Amniotic stem cell (primary cell): ENCODE measurements at places on chromosomes 3 and 15.

- no peak for DNase-seq
Observed at GRCh38 chr3:112047264-112047663, 12.7 kb downstream of the TMPRSS7 start.

DNA sequence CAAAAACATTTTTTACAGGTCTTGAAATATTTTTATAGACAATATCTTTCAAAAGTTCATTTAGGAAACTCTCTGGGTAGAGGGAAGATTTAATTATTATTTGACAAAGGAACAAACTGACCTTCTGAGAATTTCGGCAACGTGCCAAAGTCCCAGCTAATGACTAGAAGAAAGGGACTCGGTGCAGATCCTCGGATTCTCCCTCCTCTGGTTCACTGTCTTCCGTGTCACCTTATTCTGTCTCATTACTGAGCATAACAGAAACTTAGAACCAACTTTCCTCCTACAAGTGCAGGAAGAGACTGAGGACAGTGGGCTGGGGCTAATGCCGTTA, 339.1 kb downstream of the MECOM start:
- DNase-seq: no peak

GRCh38 chr15:63896336-63897115, 62.8 kb upstream of the HERC1 start:
- no peak for DNase-seq

- no peak for DNase-seq
Observed at GRCh38 chr3:194069421-194070219, 66.3 kb upstream of the HES1 start.

DNA sequence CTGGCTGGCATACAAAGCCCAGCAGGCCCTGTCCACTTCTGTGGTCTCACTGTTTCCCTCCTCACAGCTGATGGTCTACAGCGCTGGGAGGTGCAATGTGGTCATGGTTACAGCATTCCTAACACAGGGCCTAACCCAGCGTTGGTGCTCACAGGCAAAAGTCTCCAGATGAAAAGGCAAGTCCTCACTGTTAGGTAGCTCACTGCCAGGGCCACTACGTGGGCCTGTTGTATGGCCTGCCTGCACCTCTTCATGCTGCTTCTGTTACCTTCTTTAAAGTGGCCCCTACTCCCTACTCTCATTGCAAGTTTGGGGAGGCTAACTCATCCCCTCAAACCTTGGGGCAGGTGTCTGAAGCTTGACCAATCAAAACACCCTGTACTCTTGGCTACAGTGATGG, 31.3 kb downstream of the CCDC13 start:
- no peak for DNase-seq

DNA sequence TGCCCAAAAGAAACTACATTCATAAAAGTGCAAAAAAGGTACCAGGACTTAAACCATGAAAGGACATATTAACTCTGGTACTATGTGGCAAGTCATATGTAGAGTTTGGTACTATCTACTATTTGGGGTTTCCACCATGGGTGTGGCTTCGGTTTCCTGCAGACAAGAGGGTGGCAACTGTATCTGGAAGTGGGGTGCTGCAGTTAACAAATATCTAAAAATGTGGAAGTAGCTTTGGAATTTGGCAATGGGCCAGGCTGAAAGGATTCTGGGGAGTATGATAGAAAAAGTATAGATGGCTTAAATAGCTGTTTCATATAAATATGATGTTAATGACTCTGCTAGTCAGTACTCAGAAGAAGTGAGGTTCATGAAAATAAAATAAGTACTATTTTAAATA, 44.0 kb downstream of the PLSCR2 start:
- no peak for DNase-seq

DNA sequence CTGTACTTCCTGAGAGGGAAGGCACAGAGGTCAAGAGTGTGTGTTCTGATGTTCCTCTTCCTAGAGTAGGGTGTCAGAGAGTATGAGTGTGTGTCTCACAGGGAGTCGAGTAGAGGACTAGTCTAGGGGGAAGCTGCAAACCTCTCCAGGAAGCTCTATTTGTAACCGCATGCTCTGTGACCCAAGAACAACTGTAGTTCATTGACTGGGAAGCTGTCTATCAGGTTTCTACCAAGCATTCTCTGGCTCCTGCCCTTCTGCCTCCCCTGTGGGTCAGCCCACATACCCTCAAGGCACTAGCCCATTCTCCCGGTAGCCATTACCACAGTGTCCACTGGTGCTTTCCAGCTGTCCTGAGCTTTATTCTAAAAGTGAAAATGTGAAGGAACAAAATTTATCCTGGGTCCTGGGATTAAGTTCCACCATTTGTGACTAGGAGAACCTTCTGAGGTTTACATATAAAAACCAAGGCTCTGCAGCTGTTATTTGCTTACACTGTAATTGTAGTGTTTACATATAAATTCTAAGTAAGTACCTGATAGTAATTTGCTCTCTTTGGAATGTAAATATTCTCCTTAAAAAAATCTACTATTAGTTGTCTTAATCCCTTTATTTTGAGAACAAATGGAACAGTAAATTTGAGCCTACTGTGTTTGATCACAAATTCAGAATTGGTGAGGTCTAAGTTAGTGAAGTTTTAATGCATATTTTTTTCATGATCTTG, 40.7 kb downstream of the MYRIP start:
- no peak for DNase-seq

GRCh38 chr15:39406485-39406884, 174.4 kb upstream of the THBS1 start:
- DNase-seq: no peak

DNA sequence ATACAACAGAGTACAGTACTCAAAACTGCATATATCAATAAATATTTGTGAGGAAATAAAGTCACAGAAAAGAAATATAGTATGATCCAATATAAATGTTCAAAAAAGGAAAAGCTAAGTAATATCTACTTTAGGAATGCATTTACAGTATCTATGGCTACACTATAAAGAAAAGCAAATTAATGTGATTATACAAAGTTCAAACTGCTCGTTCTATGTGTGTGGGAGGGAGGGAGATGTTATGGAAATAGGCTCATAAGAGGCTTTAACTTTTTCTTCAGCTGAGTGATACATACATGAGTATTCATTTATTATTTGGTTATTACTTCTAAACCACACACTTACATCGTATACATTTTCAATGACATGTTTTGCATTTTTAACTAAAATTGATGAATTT, 377.7 kb upstream of the AGTR1 start:
- DNase-seq: no peak

DNA sequence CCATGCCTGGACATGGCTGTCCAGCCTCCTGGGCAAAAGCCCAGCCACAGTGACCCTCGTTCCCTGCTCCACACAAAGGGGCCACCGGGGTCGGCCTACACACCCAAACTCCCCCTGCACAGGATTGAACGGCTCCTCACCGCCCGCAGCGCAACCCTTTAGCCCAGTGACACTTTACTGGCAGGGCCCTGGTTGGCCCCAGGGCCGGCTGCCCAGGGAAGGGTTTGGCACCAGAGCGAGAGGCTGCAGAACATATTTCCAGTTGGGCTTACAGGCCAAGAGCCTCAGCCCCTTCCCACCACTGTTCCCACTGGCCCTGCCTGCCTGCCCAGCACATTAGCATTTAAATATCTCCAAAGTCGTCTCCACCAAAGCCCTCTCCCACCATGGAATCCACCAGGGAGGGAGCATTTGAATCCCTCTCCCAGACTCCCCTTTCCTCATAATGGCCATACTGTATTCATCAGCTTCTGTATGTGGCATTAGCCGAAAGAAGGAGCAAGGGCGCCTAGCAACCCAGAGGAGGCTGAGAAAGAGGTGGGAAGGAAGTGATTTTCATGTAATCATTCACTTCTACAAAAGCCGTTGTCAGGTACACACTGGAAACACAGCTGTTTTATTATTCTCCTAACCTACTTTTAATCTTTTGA, 85.4 kb downstream of the SLC6A11 start:
- DNase-seq: no peak

DNA sequence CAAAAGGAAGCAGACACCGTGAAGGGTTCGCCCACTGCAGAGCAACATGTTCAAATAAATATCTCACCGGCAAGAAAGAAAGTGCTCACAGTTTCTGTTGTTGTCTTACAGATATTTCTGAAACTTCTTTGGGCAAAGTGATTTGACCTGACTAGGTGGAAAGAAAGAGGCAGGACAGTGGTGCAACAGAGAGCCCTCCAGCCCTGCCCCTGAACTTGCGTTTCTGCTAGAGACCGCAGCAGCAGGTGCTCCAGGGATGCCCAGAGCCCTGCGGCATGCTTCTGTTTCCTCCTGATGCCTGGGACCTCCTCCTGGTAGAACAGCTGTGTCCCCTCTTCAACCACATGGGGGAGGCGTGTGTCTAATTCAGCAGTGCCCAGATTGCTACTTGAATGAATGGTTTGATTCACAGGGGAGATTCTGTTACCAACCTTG, 123.4 kb downstream of the ATP10A start:
- DNase-seq: no peak

GRCh38 chr3:192915722-192916121, 1.9 kb downstream of the MB21D2 start:
- DNase-seq: no peak

GRCh38 chr3:7203969-7204847, 343.3 kb downstream of the GRM7 start:
- no peak for DNase-seq

GRCh38 chr3:115937054-115937453, 313.7 kb downstream of the GAP43 start:
- no peak for DNase-seq

DNA sequence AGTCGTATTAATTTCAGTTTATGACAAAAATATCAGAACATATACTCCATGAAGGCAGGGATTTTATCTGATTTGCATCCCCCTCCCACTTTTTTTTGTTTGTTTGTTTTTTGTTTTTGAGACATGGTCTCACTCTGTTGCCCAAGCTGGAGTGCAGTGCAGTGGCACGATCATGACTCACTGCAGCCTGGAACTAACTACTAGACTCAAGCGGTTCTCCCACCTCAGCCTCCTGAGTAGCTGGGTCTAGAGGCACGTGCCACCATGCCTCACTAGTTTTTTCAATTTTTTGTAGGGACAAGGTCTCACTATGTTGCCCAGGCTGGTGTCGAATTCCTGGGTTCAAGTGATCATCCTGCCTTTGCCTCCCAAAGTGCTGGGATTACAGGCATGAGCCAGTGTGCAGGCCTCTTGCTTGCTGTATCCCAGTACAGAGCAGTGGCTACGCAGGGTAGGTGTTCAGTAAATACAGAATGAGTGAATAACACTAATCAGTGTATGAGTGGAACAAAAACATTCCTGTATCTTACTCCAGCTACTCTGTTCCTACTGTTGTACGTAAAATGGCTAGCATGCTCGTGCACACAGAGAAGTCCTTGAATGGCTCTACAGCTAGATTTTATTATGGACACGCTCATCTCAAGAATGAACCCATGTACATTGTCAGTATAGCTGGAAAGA, 272.4 kb downstream of the FOXP1 start:
- no peak for DNase-seq

GRCh38 chr3:84504761-84505160, 454.0 kb upstream of the CADM2 start:
- DNase-seq: no peak

DNA sequence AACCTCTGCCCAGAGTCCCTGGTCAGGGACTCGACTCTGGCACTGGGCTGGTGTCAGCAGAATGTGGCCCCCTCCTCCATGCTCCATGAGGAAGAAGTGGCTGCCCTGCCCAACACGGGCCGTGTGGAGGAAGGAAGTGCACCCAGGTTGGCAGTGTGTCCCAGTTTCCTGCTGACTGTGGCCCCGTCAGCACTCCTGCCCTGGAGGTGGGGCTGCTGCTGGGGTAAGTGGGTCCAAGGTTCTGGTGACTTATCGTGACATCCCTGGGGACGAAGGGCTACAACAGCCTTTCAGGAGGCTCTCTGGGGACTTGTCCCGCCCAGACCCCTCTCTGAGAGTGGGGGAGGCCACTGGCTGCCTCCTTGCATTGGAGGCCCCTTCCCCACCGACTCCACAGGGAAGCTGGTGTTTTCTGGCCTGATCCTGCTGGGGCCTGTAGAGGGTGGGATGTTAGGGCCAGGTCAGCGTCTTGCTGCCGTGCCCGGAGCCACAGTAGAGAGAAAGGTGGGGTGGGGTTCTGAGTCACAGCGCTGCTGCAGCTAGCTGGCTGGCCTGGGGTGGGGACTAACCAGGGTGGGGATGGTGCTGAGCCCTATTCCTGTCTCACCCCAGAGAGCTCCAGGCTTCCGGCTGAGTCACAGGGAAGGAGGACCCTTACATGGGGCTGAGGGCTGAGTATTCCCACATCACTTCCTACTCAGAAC, 10.5 kb downstream of the SEMA4B start:
- DNase-seq: peak; percentile 18

- no peak for DNase-seq
Observed at GRCh38 chr3:140933109-140933508, 8.5 kb upstream of the SLC25A36 start.

DNA sequence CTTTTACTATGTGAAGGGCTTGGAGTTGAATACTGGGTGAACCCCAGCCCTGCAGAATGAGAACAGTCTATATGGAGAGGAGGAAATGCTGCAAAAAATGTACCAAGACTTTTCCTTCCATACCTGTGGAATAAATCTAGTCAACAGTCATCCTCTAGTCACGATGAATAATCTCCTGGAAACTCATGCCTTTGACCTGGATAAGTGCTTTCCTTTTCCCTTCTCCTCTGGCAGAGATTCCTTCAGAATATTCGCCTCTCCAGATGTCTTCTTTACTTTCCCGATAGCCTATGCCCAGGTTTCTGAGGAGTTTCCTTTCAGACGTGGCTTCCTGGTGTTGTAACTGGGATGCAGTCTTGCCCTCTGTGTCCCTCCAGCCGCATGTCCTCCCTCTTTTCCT, 28.1 kb downstream of the CCNL1 start:
- DNase-seq: no peak

DNA sequence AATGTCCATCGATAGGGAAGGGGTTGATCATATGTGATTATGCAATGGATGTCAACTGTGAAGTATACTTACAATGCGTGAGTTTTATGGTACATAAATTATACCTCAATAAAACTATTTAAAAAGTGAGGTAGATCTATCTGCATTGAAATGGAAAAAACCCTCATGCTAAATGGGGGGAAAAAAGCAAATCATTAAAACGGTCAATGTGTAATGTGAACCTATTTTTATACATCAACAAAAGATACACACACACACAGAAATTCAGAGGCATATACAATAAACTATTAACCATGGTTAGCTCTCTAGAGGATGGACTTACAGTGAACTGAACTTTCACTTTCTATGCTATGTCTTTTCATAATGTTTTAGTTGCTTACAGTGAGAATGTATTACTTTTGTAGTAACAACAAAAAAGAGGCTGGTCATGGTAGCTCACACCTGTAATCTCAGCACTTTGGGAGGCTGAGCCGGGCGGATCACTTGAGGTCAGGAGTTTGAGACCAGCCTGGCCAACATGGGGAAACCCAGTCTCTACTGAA, 23.1 kb downstream of the STIMATE start:
- DNase-seq: no peak

DNA sequence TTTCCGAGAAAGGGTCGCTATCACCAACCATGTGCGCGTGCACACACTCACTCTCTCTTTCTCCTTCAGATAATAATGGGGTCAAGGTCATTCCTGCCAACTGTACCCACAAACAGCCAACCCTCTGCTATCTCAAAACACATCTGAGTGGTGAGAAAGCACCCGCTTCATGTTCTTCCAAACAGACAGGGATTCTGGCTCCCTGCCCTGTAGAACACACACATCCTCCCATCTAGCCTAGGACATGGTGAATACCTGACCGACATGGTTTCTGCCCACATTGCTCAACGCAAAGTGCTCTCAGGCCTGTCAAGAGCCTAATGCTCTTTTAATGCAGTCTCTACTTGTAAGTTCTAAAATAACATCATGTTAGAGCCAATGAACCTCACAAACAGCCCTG, 302.2 kb downstream of the FOXP1 start:
- DNase-seq: no peak
